ENCODE measurements at places on chromosomes 3 and 15. TPM values are rescaled to one million over a fixed set of nuclear protein-coding genes. Genes with fewer than 3 reads are reported as not detected.

GP5 gene
- 0.26 TPM for total RNA-seq

GRCh38 chr3:98730338-98730737, 32.8 kb upstream of the ST3GAL6 start:
- H3K27me3 ChIP-seq = peaks cover 66% of the 10 kb centered on the region
- no peak overlapping the region for H3K27ac ChIP-seq
- H3K4me3 ChIP-seq = no peak overlapping the region
- H3K4me1 ChIP-seq = peaks cover 15% of the 10 kb centered on the region

MIX23 gene
- 126 TPM for total RNA-seq

SLC6A11 gene
- total RNA-seq = not detected

DNA sequence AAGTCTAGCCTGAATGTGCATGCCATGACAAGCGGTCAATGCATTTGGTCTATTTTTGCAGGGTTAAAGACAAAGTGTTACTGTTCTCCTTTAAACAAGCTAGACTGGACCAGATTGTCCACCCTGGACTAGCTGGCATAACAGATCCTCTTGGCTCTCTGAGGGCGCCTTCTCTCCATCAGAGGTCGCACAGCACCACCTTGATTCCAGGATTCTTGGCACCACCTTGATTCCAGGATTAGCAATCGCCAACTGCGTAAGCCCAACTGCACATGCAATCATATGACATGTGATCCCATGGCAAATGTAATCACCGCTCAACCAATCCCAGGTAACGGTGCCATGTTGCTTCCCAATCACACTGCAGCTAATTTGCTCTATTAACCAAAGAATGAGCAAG, 98.6 kb downstream of the OXNAD1 start:
- H3K36me3 ChIP-seq = peaks cover 55% of the 10 kb centered on the region
- DNase-seq = no peak
- H3K27me3 ChIP-seq = no peaks in the 10 kb centered on the region
- H3K27ac ChIP-seq = no peak overlapping the region

GRCh38 chr3:126270145-126270811, 86.9 kb downstream of the KLF15 start:
- H3K4me1 ChIP-seq = no peaks in the 10 kb centered on the region
- no peak for DNase-seq
- H3K27me3 ChIP-seq = peaks cover 10% of the 10 kb centered on the region
- no peaks in the 10 kb centered on the region for H3K36me3 ChIP-seq
- H3K4me3 ChIP-seq = no peak overlapping the region

DNA sequence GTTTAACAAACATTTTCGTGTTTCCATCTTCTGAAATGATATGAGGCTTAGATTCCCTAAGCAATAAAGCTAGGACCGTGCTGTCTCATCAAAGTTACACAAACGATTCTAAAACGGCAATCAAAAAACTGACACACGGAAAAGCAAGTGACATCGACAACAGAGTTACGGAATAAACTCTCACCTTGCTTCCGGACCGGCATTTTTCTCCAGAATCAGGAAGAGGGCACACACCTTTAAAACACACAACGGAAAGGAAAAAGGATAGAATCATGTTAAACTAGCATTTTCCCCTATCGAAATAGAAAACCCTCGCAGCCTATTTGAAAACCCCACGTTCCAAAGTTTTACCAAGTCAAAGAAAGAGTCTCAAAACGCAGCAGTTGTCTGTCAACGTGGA, 1.4 kb downstream of the DLG1 start:
- peak; percentile 70 for DNase-seq
- H3K4me3 ChIP-seq = peak overlapping the region; percentile 97
- H3K36me3 ChIP-seq = peaks cover 28% of the 10 kb centered on the region
- H3K4me1 ChIP-seq = peaks cover 34% of the 10 kb centered on the region
- peak overlapping the region; percentile 93 for H3K27ac ChIP-seq
- H3K27me3 ChIP-seq = peaks cover 18% of the 10 kb centered on the region

GRCh38 chr15:100878648-100879047, 983 bp upstream of the ALDH1A3 start:
- peak overlapping the region; percentile 73 for H3K4me3 ChIP-seq
- peaks cover 4% of the 10 kb centered on the region for H3K4me1 ChIP-seq
- H3K36me3 ChIP-seq = no peaks in the 10 kb centered on the region

DNA sequence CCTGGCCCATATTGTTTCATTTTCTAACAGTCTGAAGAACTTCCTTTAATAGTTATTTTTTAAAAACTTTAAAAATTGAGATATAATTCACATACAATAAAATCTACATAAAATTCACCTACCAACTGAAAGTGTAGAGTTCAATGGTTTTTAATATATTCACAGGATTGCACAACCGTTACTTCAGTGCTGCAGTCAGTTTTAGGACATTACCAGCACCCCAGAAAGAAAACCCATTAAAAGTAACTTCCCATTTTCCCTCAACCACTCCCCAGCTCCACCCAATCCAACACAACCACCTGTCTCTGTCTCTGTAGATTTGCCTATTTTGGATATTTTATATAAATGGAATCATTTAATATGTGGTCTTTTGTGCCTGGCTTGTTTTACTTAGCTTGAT, 29.6 kb downstream of the MGA start:
- peaks cover 31% of the 10 kb centered on the region for H3K4me1 ChIP-seq
- no peak overlapping the region for H3K4me3 ChIP-seq
- H3K27me3 ChIP-seq = no peaks in the 10 kb centered on the region
- DNase-seq = no peak
- H3K36me3 ChIP-seq = peaks cover 3% of the 10 kb centered on the region
- no peak overlapping the region for H3K27ac ChIP-seq

KBTBD8 gene
- total RNA-seq = 16.8 TPM

GRCh38 chr15:61467823-61468222, 238.7 kb upstream of the RORA start:
- H3K27ac ChIP-seq = no peak overlapping the region
- H3K27me3 ChIP-seq = peaks cover 13% of the 10 kb centered on the region
- H3K4me1 ChIP-seq = no peaks in the 10 kb centered on the region
- no peak for DNase-seq
- no peaks in the 10 kb centered on the region for H3K36me3 ChIP-seq

- no peak overlapping the region for H3K4me3 ChIP-seq
- no peak for DNase-seq
- H3K27ac ChIP-seq = no peak overlapping the region
Measured at GRCh38 chr3:179107617-179108016, 36.0 kb upstream of the ZMAT3 start.

DPPA4 gene
- total RNA-seq = not detected

DNA sequence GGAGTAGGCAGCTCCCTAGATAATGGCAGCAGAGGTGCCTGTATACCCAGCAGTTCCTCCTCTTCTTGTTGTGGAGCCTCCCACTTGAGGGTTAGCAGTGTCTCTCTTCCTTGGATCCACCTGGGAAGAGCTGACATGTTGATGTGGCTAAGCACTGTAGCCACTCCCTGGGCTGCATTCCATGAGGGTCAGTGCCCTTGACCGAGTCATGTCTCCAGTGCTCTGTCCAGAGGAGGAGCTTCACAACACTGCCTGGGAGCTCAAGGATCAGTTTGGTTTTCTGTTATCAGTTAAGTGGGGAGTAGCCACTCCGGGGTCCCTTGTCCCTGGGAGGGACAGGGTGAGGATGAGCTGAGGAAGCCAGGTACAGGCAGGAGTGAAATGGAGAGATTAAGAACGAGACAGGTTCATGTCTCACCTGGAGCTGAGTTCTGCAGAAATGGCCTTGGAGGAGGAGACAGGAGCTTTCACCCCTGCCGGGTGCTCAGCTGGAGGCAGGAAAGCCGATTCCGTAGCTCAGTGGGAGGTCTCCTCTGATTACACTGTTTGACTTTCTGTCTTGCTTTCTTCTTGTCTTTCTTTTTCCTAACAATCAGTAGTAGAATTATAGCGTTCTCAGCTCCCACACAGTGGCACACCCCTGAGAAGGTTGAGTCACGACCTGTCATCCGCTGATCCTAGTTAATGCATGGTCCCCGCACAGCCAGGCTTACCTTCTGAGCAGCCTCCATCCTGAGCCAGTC, 57.9 kb upstream of the SEC22A start:
- no peak for DNase-seq
- H3K4me3 ChIP-seq = no peak overlapping the region
- no peaks in the 10 kb centered on the region for H3K27me3 ChIP-seq
- no peak overlapping the region for H3K27ac ChIP-seq
- no peaks in the 10 kb centered on the region for H3K4me1 ChIP-seq
- H3K36me3 ChIP-seq = peaks cover 20% of the 10 kb centered on the region

ATP13A5 gene
- not detected for total RNA-seq

CX3CR1 gene
- 0.21 TPM for total RNA-seq

DNA sequence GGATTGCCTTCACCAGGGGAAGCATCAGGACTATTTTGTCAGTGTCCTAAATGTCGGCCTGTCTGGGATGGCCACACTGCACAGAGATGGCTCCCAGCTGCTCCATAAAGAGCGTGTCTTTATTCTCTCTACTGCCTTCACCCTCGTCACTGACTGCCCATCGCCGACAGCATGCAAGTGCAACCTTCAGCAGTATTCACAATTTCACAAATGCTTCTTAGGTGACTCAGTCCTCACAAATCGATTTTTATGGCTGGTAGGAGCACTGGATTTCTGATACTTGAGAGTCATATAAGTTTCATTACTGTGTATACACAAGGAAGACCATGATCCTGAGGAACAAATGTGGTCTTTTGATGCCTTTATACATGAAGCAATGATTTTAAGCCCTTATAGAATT, 1.1 kb upstream of the SSUH2 start:
- no peak for DNase-seq
- H3K27me3 ChIP-seq = peaks cover 10% of the 10 kb centered on the region
- no peaks in the 10 kb centered on the region for H3K4me1 ChIP-seq
- no peak overlapping the region for H3K4me3 ChIP-seq
- no peak overlapping the region for H3K27ac ChIP-seq

STAB1 gene
- total RNA-seq = 0.07 TPM

- H3K4me1 ChIP-seq = peaks cover 55% of the 10 kb centered on the region
- no peak for DNase-seq
- no peaks in the 10 kb centered on the region for H3K27me3 ChIP-seq
Measured at GRCh38 chr15:75034615-75035014, 11.2 kb downstream of the PPCDC start.

GXYLT2 gene
- total RNA-seq = not detected
